ENCODE measurements at places on chromosomes 7 and 10. TPM values are rescaled to one million over a fixed set of nuclear protein-coding genes. Genes with fewer than 3 reads are reported as not detected.

- no peak overlapping the region for H3K4me3 ChIP-seq
- DNase-seq: no peak
- H3K36me3 ChIP-seq: peaks cover 2% of the 10 kb centered on the region
- H3K27me3 ChIP-seq: no peaks in the 10 kb centered on the region
Measured at GRCh38 chr7:6575281-6576023, 1.8 kb upstream of the ZDHHC4 start.

Gene ANXA8L1
- total RNA-seq: not detected

Gene TMEM130
- 3.0 TPM for total RNA-seq

DNA sequence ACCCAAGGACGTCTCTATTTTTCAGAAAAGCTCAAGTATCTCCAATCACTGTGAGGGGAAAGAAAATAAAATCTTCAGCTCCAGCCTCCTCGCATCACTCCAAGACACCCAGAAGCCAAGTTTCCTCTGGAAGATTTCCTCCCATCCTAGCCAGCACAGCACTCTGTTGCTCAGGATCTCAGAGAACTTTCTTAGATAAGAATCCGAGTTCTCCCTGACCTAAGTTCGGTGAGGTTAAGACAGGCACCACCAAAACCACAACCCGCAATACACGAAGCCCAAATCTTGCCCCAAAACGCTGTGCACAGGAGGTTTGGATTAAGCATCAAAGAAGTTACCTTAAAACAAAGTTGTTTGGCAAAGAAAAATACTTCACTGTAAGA, 4.2 kb downstream of the FAM53B start:
- no peak for DNase-seq
- no peak overlapping the region for H3K4me3 ChIP-seq
- no peaks in the 10 kb centered on the region for H3K27me3 ChIP-seq
- H3K4me1 ChIP-seq: peaks cover 86% of the 10 kb centered on the region
- peak overlapping the region; percentile 88 for H3K27ac ChIP-seq

GRCh38 chr10:101772895-101773761, 2.8 kb downstream of the FGF8 start:
- H3K36me3 ChIP-seq: no peaks in the 10 kb centered on the region
- peaks cover 46% of the 10 kb centered on the region for H3K27me3 ChIP-seq
- no peak overlapping the region for H3K27ac ChIP-seq
- DNase-seq: peak; percentile 43

Gene TWIST1
- 17.8 TPM for total RNA-seq
